ENCODE measurements at places on chromosomes 16 and 17.

- DNase-seq, result no peak
These were observed 47.5 kb downstream of the N4BP1 start for GRCh38 chr16:48562475-48562874.

DNA sequence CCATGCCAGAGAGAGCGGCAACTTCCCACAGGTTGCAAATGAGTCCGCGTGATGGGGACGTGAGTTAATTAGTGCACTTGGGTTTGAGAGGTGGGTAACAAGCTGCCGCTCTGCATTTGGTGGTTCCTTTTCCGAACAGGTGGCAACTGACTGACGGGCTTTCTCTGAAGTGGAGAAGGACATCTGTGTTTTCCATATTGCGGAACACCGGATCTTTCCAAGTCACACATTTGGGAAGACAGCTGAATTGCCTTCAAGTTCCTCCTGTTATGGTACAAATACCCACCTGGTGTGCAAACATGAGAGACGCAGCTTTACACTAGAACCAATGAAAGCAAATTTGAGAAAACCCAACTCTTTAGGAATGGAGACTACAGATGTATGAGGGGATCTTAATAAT is 451.3 kb upstream of the ZFHX3 start:
- DNase-seq, result no peak

DNA sequence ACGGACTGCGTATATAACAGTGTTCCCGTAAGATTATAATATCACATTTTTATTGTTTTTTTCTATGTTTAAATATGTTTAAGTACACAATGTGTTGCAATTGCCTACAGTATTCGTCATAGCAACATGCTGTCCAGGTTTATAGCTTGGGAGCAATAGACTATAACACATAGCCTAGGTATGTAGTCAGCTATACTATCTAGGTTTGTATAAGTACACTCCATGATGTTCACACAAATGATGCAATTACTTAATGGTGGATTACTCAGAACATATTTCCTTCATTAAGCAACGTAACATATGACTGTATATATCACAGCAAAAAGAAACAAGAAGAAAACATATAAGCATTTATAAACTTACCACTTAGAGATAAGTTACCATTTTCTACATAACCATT is 160.0 kb downstream of the CBLN1 start:
- no peak for DNase-seq

DNA sequence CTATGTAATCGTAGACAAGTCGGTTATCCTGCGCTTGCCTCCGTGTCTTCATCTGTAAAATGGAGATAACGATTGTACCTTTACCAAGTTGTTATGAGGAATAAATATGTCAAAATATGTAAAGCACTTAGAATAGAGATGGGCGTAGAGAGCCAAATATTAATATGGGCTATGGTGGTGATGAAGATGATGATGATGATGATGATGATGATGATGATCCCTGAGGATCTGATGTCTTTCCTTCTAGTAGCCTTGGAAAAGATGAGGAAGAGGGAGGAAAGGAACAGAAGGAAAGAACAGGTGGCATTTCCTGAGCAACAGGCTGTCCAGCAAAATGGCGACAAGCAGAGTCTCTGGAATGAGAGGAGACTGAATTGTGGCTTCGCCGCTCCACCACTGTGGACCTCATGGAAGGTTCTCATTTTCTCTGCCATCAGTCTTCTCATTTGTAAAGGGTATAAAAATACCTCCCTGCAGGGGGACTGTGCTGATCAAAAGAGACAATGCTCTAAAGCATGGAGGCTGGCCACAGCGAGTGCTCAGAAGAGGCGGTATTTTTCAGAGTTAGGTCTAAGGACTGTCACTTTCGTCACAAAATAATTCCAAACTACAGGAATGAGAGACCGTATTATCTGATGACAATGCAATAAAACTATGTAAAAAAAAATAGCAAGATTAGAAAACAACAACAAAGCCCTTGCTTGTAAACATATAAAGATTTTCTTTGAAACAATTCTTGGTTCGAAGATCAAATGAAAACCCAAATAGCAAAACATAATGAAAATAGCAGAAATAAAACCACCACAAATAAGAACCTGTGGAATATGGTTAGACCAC is 17.2 kb upstream of the RCVRN start:
- no peak for DNase-seq

DNA sequence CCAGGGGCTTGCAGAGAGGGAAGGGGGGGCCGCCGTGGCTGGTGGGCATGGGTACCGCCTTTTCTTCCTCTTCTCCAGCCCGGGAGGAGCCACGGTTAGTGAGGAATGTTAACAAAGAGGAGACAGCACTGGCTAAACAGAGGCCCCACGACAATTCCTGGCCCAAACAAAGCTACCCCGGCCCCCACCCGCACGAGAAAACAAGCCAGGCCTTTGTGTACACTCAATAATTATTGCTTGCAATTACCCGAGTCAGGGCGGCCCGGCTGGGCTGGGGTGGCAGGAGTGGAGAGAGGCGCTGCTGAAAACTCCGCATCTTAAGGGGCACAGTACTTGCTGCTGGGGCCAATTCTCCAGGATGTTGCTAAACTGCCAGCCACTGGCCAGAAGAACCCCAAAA is 56.4 kb downstream of the IRX5 start:
- no peak for DNase-seq

DNA sequence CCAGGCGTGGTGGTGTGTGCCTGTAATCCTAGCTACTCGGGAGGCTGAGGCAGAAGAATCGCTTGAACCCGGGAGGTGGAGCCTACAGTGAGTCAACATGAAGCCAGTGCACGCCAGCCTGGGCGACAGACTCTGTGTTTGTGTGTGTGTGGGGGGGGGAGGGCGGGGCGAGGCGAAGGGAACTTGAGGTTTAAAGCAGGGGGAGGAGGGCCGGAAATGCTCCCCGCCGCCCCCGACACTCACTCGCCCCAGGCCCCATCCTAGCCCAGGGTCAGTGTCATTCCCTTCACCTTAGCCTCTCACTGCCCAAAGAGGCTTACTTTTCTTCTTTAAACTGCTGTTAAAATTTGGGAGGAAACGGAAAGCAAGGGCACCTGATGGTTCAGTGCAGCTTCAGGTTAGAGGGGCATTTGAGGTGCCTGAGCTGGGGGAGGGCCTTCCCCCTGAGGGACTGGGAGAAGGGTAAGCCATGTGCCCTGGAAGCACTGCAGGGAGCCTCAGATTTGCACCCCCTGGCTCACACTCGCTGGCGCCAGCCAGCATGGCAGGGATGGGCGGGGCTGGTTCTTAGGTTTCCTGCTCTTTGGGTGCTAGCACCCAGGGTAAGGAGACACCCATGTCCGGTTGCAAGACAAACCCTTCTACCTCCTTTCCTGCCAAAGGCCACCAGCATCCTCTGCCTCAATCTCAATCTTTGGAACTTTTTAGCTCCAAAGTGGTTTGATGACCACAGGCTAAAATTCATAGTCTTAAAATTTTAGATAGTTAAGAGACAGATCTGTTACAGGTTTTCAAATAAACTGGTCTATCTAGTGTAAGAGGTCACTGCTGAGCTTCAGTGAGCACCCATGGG is 2.2 kb upstream of the LIMD2 start:
- no peak for DNase-seq

DNA sequence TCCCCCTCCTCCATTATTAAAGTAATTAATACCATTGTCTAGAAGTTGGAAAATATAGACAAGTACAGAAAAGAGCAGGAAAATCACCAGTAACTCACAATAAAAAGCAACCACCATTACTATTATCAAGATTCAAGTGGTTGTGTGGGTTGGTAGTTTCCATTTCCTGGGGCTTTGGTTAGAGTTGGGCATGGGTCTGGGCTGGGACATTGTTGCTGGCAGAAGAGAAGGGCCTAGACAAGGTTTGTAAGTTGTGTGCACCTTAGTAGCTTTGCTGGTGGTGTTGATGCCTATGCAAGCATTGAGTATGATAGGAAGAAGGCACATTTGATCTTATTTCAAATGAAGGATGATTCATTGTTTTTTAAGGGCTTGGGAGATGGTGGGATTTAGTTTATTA is 25.4 kb upstream of the NFATC3 start:
- no peak for DNase-seq

- DNase-seq, result no peak
These were observed 61.6 kb downstream of the MRTFB start for GRCh38 chr16:14132696-14133048.

DNA sequence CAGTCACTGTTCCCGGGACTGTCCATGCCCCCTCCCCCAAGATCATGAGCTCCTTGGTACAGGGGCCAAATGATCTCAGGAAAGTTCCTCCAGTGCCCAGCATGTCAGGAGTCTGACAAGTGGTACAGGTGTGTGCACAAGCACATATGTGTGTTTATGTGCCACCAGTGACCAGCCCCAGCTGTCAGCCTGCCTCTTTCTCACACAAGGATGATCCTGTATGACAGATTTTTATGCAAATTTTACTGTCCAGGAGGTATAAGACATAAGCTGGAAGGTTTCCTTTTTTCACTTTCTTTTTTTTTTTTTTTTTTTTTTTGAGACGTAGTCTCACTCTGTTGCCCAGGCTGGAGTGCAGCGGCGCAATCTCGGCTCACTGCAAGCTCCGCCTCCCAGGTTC is 31.4 kb upstream of the GFOD2 start:
- DNase-seq, result no peak

GRCh38 chr17:8803531-8804420 is 4.6 kb upstream of the MFSD6L start:
- DNase-seq, result no peak

GRCh38 chr17:42334677-42335076 is 46.4 kb downstream of the STAT5A start:
- no peak for DNase-seq

DNA sequence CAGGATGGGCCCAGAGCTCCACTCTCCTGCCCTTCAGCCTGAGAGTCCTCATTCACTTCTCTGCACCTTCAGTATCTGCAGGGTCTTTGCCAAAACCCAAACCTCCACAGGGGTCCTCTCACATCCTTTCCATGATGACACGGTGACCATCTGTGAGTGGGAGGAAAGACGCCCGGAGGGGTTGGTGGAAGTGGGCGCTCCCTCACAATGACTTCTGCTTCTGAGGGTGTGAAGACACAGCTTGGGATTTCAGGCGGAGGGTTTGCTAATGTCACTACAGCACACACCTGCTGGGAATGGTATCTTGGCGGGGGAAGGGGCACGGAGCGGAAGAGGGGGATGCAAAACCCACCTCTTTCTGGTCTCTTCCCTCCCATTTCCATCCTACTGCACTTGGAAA is 115.1 kb upstream of the SDK2 start:
- DNase-seq, result no peak

DNA sequence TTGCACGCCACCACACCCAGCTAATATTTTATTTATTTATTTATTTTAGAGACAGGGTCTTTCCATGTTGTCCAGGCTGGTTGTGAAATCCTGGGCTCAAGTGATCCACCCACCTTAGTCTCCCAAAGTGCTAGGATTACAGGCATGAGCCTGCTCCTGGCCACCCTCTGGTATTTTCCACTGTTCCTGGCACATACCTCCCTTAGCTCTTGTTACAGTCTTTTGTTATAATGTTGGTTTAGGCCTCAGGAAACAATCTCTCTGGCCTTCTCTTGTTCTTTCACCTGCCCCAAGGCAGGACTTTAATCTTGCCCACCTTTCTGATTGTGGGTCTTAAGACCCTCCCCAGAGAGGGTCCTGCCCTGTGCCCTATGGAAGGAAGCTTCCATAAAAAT is 3.6 kb upstream of the CYTH1 start:
- no peak for DNase-seq

DNA sequence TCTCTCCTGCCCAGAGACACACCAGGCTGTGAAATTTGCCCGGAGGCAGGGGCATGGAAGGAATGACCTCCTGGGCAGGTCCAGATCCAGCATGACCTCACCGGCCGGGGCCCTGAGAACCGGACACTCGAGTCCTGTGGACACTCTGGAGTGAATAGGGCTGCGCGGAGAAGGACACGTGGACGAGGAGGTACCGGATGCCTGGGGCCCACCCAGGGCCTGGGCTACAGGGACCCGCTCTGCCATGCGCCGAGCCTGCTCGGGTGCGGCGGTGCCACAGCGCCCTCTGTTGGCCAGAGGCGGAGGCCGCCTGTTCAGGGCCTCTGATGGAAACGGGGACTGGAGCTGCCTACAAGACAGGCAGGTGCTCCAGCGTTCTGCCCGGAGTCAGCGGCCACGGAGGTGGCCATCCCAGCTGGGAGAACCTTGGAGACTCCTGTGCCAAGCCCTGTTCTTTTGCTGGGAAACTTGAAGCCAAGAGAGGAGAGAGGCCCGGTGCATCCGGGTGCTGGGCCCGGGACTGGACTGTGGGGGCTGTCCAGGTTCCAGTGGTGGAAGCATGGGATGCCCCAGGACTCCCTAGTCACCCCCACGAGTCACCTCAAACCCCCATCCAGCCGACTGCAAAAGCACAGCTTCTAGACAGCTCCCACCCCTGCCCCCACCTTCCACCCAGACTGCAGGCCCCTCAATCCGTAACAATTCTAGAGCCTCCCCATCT is 19.3 kb upstream of the NXPH3 start:
- peak; percentile 43 for DNase-seq

DNA sequence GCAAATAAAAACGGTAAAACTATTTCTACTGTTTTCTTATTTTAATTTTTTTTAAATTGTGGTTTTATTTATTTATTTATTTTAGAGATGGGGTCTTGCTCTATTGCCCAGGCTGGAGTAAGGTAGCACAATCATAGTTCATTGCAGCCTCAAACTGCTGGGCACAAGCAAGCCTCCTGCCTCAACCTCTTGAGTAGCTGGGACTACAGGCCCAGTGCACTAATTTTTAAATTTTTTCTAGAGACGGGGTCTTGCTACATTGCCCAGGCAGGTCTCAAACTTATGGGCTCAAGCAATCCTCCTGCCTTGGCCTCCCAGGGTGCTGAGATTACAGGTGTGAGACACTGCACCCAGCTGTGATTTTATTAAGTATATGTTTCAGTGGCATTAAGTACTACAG is 46.5 kb upstream of the MRC2 start:
- no peak for DNase-seq

- DNase-seq, result no peak
These were observed 22.7 kb upstream of the KIF19 start for GRCh38 chr17:74303305-74303704.

- DNase-seq, result no peak
These were observed 330.2 kb downstream of the C16orf95 start for GRCh38 chr16:86986809-86987487.

- no peak for DNase-seq
These were observed 24.6 kb downstream of the CMIP start for GRCh38 chr16:81469183-81469677.

DNA sequence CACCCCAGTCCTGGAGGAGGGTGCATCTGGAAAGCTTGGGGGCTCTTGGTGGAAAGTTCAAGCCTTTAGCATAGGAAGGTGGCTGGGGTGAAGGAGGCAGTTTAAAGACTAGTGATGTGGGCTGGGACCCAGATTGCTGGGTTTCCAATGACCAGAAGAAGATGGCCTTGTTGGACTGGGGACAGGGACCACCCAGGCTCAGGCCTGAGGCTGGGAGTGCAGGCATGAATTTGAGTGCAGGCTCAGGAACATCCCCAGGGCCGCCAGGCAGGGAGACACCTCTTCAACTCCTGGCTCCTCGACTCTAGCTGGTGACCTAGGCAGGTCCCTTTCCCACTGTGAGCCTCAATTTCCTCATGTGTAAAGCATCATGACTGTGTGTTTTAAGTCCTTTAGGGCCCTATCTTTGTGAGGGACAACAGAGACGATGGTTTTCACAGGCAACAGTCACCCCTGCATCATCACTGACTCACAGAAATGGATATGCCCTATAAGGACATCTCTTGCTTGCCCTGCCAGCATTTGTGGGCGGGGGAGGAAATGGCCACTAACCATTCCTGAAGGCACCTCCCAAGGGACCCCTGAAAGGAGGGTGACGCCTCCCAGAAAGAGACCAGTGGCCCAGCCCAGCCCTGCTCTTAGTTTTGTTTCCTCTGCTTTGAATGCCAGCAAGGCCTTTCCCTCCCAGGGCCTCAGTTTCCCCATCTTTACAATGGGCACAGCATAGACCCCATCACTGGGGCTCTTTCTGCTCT is 11.1 kb downstream of the NLRC5 start:
- DNase-seq, result no peak

Measured in NCI-H1417 treated with DMSO at 0.1 percent for 48 hours (cell line).